ENCODE measurements at places on chromosomes 13 and 19.

DNA sequence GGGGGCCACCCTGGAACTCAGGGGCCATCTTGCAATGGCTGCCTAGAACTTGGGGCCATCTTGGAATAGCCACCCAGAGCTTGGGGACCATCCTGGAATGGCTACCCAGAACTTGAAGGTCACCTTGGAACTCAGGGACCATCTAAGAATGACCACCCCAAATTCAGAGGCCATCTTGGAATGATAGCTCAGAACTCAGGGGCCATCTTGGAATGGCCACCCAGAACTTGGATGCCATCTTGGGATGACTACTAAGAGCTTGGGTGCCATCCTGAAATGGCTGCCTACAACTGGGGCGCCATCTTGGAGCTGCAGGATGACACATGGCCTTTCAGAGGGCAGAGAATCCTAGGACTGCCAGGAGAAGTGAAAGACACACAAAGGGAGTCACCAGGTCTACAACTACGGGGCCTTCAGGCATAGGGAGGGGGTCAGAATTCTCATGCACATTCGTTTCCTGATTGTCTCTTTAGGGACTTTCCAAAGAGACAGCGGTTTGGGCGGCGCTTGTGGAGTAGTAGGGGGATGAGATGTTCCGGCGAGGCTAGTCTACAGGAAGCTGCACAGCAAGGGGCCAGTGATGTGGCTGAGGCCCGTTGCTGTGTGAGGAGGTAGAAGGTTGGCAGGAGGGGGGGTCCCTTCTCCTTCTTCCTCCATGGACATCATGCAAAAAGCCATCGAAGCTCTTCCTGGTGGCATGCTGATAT is 125.0 kb downstream of the IER2 start:
- no peak for DNase-seq

- DNase-seq = no peak
These were observed 22.8 kb upstream of the CD70 start for GRCh38 chr19:6613711-6614110.

DNA sequence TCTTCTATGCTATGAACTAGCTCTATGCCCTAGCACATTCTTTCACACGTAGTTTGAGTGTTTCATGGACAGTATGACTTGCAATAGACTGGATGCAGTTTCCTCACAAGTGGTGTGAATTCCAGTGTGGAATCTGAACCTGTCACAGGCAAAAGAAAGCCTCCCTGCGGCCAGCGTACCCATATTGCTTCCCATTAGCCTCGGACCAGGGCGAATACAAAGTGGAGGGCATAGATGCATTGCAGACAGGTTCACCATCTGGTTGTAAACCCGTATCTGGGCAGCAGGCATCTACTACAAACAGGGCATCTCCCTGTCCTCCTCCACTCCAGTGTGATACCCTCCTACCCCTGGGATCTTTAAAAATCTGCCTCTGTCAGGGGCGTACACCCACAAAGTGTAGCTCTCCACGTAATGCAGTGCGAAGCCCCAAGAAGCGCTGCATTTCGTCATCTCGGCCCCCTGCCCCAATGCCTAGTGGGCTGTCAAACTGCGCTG is 1.4 kb upstream of the CIC start:
- no peak for DNase-seq

DNA sequence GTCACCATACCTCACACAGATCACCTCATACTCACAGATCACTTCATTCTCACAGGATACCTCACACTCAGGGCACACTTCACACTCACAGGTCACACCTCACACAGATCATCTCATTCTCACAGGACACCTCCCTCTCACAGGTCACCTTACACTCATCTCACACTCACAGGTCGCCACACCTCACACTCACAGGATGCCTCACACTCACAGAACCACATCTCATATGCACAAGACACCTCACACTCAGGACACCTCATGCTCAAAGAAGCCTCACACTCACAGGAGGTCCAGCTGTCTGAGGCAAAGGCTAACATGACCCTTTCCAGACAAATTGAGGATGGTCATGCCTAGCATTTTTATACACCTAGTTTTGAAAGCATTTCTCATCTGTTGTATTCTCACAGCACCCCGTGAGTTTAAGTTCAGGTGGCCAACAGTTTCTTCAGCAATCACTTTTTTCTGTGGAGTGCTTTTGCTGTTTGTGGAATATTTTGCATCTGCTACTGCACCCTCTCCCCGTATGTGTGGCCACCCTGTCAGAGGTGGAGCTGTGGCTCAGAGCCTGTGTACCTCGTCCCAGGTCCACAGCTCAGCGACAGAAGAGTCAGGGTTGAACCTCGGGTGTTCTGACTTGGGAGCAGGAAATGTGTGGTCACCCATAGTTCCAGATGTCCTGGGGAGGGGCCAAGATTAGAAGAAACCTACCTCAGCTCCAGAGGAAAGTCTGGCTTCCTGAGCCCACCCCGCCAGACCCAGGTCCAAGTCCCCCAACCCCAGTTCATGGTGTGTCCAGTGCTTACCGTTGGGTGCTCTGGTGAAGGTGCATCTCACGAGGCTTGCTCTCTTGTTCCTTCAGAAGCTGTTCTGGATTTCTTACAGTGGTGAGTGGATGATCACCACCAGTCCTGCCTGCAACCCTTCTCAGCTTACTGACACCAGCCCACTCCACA is 7.6 kb downstream of the F7 start:
- peak; percentile 49 for DNase-seq

GRCh38 chr19:14147797-14148605 is 11.6 kb upstream of the ASF1B start:
- no peak for DNase-seq

DNA sequence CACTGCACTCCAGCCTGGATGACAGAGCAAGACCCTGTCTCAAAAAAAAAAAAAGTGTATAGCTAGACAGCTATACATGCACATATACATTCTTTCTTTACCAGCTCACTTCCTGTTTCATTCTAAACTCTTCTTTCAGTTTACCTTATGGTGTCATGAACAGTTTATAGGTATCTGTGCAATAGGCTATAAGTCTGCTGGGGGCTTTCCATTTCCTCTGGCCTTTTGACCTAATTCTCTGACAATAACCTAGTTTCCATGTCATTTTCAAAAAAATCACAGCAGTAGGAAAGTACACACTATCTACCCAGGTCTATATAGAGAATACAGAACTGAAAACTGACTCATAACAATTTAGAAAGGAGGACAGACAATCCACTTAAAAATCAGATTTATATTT is 24.4 kb upstream of the URAD start:
- DNase-seq = no peak

GRCh38 chr13:37163641-37164265 is 58.3 kb upstream of the CSNK1A1L start:
- no peak for DNase-seq

DNA sequence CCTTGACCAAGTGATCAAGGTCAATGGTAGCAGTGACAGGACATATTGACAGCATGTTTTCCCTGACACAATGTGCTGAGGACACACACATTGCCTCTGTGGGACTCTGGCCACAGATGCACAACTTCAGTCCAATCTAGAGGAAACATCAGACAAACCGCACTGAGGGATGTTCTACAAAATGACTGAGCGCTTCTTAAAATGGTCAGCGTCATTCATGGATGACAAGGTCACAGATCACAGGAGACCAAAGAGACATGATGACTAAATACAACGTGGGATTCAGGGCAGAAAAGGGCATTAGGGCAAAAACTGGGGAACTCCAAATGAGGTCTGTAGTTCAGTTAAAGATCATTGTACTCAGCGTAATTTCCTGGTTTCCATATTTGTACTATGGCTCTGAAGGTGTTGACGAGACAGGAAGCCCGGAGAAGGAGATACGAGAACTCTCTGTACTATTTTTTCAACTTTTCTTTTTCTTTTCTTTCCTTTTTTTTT is 20.6 kb downstream of the PBX4 start:
- peak; percentile 58 for DNase-seq

DNA sequence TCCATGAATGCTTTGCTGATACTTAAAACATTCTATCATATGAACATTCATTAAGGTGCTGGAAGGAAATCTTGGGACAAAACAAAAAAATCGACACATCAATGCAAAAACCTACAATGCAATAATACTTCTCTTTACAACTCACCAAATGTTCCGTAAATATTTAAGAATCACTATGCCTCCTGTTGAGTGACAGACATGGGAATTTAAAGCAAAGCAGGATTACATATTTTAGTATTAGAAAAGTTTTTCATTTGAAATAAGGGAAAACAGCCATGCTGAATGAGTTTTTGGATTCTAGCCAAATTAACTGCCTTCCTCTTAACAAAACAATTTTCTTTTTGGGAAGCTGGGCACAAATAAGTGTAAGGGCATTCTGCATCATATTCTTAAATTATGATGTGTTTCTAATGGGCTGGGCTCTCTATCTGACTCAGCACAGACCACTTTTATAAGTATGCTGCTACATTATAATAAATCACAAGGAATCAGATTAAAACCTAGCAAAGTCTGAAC is 93.7 kb downstream of the RBM26 start:
- no peak for DNase-seq

DNA sequence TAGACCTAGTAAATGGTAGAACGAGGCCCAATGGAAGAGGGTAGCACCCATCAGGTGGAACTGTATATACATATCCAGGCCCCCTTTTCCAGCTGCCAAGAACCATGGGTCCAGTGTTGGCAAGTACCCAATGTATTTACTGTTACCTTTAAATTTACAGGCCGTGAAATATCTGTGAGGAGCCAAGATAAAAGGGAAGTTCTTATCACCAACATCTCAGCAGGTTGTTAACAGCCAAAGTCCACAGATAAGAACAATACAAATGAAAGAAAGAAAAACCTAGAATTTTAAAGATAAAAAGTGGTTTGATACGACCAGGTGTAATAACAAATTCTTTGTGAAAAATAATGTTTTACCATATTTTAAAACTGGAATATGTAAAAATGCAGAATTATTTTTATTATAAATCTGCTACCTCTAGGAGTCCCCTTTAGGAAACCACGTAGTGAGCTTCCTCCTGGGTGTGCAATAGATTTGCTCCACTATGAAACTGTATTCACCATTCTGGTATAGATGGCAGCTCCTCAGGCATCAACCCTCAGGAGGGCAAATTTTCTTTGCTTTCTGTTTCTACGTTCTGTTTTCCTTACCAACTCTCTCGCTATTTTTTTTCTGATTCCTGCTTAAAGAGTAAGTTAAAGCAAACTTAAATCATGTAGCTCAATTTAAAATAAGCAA is 292.2 kb upstream of the SLC10A2 start:
- no peak for DNase-seq

GRCh38 chr13:27825072-27825471 is 32.8 kb downstream of the GSX1 start:
- no peak for DNase-seq

DNA sequence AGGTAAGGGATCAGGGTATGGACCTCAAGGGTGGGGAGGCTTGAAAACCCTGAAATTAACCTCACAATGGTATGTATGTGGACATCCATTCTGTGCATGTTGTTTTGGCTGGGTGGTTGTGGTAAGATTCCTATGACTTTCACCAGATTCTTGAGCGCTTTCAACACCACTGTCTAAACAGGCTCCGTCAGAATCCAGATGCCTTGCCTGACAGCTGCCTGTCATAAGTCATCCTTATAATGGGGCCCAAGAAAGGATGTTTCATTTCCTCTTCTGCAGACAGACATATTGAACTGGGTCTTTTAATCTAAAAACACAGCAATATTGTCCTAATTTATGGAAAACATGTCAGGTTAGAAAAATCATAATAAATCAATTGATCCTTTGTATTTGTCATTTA is 41.3 kb downstream of the ALOX5AP start:
- DNase-seq = no peak

DNA sequence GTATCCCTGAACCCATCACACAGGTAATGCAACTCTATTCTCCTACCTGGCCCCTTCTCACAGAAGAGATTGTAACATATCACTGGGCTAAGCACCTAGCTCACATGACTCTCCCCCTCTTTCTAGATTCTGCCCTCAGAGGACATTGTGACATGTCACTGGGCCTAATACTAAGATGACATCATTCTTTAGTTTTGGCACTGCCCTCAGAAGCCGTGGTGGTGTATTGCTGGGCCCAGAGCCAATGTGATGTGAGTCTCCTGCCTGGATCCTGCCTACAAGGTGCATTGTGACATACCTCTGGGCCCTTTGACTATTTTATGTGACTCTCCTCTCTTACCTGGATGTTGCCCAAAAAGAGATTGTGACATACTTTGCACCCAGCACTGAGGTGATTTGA is 21.4 kb upstream of the ZNF730 start:
- DNase-seq = no peak

GRCh38 chr13:99865420-99865930 is 106.1 kb downstream of the ZIC5 start:
- no peak for DNase-seq

GRCh38 chr13:51704399-51705313 is 99.3 kb downstream of the DHRS12 start:
- DNase-seq = no peak

- DNase-seq = no peak
These were observed 27.3 kb upstream of the ZSCAN5A start for GRCh38 chr19:56341948-56342347.

DNA sequence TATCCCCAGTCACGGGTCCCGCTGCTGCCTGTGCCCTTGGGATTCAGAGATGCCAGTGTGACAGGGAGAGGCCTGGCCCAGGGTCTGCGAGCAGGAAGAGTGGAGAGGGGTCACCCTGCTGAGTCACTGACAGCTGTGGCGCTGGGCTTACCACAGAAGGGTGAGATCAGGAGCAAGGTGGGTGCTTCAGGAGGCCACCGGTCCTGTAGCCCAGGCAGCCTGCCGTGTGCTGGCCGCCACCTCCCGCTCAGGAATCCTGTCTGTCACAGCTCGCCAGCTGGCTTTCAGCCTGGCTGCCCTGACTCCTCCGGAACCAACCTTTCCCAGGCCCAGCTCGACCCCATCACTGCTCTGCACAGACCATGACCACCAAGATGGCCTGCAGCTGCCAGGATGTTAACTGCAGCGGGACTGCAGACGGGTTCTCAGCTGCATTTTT is 25.3 kb downstream of the NAXD start:
- no peak for DNase-seq

- DNase-seq = no peak
These were observed 56.9 kb downstream of the LACC1 start for GRCh38 chr13:43936647-43937046.

- DNase-seq = no peak
These were observed 13.0 kb downstream of the FFAR2 start for GRCh38 chr19:35461060-35461459.

DNA sequence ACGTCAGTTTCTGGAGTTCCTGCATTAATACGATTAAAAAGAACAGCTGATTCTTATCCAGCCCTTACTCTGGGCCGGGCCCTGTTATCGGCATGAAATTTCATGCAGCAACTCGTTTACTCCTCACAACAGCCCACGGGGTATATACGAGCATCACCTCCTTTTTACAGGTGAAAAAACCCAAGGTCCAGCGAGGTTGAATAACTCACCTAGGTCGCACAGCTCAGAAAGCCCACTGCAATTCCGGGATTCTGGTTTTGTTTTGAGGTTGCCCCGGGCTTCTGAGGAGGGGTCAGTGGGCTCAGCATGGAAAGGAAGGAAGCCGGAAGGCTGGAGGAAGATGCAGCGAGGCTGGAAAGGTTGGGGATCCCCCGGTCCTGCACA is 577 bp upstream of the ACP7 start:
- no peak for DNase-seq

GRCh38 chr19:46958532-46958931 is 61.1 kb upstream of the NPAS1 start:
- no peak for DNase-seq

All from activated naive CD4-positive, alpha-beta T cell treated with anti-CD3 and anti-CD28 coated beads, Interleukin-2, amount 50 U/mL, for 72 hours (primary cell).